NCI-H1092 (cell line): ENCODE measurements at places on chromosomes 2 and 18.

DNA sequence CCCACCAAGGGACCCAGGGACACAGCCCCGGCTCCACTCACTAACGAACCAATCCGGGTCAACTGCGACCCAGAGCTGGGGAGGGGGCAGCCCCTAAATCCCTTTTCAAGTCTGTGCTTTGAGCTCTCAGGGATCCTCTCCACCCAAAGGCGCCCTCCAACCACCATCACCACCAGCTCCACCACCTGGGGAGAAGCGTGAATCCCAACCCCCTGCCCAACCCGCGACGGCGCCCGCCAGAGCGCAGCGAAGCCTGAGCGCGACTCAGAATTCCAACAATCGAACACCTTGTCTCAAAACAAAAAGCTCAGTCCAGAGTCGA lies 497 bp downstream of the DSC3 start:
- no peak for DNase-seq

GRCh38 chr18:48417985-48418384 lies 8.8 kb upstream of the ZBTB7C start:
- no peak for DNase-seq

DNA sequence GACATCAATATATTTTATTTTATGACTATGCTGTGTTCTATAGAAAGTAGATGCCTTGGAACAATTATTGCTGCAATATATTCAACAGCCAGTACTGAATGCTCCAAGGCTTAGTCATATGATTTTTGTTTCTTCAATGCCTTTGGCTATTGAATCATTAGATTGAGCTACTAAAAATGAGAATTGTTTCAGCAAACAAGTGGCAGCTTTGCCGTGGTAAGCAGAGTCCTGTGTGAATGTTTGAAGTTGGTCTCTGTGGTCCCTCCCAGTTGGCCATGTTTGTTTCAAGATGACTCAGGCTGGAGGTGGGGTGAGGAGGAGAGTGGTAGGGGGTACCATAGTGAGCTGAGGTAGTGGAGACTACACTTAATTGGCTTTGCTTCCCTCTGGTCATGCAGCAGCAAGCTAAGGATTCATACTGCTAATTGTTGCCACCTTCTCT lies 198.6 kb upstream of the EPAS1 start:
- DNase-seq = no peak

DNA sequence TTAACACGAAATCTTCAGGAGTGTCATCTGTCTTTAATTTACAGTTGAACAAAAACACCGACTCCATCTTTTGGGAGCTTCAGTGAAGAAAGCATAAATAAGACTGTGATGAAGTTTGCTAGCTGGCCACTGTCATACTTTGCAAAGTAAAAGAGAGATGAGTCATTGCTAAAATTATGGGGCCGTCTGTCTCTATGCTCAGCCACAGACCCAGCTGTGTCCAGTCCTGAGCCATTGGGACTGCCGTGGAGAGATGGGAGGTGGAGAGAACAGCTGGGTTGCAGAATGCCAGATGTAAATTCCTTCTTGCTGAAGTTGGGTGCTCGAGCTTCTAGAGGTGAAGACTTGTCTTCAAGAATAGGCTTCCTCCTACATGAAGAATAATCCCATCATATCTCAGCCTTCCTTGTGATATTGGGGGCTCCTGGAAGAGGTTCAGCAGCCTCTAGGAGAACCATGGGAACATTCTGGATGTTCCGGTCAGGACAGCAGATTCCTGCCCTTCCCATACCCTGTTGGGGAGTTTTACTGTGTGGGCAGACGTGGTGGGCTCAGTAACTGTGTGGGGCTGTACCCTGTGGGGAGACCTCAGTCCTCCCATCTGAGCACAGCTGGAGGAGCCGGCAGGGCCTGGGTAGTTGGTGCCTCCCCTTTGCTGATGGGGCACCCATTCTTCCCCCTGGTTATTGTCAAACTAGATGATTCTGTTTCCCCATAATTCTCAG lies 71.1 kb downstream of the LDLRAD4 start:
- no peak for DNase-seq

DNA sequence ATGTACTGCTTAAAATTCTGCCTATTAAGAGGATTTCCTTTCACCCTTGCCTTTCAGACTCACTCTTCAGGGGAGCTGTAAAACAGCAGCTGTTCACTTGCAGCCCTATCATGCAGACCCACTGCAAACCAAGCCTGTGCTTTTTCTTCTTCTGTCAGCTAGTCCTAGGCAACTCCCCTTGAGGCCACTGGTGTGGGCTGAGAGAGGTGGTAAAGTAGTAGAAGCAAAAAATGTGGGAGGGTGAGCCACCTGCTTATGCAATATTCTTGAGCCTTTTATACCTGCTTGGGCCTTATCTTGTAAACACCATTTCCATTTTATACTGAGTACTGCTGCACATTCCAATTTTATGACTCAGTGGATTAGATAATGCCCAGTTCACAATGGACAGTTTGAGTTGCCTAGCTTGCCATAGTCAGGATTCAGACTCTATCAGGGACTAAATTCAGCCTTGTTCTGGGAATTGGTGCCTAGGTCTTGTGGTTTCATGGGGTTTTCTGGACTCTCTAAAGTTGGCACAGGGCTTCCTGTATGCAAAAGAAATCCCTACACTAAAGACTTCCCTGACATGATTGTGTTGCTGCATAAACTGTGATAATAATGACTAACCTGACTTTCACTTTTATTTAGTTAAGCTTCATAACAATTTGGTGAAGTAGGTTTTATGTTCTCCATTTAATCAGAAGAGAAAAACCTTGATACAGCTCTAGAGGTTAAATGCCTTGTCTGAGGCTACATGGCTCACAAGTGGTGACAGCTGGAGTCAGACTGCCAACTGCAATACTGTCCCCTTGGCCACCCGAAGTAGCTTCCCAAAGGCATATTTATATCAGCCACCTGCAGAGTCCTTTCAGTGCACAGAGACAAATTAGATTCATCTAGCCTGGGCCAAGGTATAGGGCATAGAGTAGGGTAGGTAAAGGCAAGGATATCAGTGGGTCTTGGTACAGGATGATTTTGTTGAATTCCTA lies 47.4 kb upstream of the KDM3A start:
- no peak for DNase-seq

GRCh38 chr2:138948070-138948539 lies 167.9 kb upstream of the NXPH2 start:
- DNase-seq = no peak

- no peak for DNase-seq
These were observed 2.4 kb upstream of the INHBB start for GRCh38 chr2:120343433-120344105.

DNA sequence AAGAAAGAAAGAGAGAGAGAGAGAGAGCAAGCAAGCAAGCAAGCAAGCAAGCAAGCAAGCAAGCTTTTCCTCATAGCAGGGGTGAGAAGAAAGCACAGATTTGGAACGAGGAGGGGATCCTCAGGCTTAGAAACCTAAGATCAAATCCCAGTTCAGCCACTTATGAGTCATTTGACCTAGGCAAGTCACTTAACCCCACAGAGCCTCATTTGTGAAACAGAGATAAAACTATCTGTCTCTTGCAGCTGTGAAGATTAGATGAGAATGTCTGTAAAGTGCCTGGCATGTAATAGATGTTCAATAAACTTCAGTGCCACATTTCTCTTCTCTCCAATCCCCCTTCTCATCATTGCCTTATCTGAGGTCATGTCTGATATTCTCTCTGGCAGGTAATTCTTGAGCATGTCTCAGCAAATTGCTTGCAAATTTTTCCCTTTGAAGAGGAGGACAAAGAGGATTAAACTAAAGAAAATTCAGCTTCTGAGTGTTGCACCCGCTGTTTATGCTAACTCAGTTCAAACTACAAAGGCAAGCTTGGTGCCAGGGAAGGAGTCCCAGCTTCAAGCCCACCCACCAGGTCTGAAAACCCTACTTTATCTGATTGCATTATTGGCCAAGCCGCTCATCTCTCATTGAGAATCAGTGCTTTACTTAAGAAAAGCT lies 20.3 kb downstream of the ALK start:
- DNase-seq = no peak

- DNase-seq = no peak
These were observed 92.1 kb downstream of the SMAD2 start for GRCh38 chr18:47838396-47838795.

DNA sequence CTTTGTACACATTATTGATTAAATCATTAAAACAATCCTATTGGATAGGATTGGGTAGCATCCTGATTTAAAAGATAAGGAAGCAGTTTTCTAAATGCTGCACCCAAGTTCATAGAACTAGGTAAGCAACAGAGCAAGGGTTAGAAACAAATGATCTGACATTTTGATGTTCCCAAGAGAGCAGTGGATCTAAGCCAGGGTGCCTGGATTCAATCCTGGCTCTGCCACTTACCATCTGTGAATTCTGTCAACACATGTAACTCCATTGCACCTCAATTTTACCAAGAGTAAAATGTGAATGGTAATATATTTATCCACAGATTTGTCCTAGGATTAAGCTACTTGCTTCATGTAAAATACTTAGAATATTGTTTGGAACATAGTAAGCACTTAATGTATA lies 982.6 kb upstream of the FANCL start:
- no peak for DNase-seq
